ENCODE measurements at places on chromosomes 3 and 15.

- DNase-seq, result no peak
Measured at GRCh38 chr15:81033508-81033907, 32.8 kb downstream of the TLNRD1 start.

DNA sequence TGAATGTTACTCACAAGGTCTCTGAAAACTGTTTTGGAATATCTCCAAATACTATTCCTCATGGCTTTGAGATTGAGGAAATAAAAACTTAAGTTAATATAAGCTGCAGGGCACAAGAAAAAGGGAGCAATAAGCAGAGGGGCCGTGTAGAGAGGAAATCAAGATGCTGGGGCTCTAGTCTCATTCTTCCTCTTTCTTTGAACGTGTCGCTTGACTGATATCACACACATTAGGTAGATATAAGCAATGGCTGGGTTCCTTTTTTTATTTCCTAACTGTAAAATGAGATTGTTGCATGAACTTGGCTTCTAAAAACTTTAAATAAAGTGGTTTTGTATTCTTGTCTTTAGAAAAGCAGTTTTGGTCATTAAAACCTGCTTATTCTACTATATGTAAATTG is 326.7 kb upstream of the ROPN1 start:
- no peak for DNase-seq

GRCh38 chr15:64681424-64682024 is 93.9 kb downstream of the RBPMS2 start:
- no peak for DNase-seq

GRCh38 chr3:158160958-158161357 is 51.1 kb downstream of the RSRC1 start:
- DNase-seq, result no peak

DNA sequence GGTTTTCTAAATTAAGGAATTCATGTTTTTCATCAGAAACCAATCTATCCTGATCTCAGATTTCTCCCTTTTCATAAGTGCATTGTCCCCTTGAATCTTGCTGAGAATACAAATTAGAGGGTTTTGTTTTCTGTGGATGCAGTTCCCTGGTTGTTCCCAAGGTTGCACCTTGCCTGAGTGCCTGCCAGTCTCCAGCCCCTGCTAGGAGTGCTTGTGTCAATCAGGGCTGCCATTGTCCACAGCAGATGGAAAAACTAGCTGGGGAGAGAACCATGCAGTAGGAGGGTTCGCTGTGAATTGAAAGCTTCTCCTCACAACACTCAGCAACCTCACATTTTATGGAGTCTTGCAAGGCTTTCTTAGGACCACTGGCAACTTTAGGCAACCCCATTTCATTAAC is 210.8 kb upstream of the CTNNB1 start:
- no peak for DNase-seq

GRCh38 chr3:141812084-141812483 is 48.9 kb downstream of the GRK7 start:
- peak; percentile 32 for DNase-seq

- DNase-seq, result no peak
Measured at GRCh38 chr3:57557085-57557537, 1.0 kb downstream of the PDE12 start.

- DNase-seq, result no peak
Measured at GRCh38 chr15:41659855-41660234, 360 bp upstream of the MGA start.

GRCh38 chr3:142272200-142272891 is 47.0 kb upstream of the GK5 start:
- no peak for DNase-seq

- no peak for DNase-seq
Measured at GRCh38 chr3:47601281-47601680, 22.6 kb upstream of the CSPG5 start.

DNA sequence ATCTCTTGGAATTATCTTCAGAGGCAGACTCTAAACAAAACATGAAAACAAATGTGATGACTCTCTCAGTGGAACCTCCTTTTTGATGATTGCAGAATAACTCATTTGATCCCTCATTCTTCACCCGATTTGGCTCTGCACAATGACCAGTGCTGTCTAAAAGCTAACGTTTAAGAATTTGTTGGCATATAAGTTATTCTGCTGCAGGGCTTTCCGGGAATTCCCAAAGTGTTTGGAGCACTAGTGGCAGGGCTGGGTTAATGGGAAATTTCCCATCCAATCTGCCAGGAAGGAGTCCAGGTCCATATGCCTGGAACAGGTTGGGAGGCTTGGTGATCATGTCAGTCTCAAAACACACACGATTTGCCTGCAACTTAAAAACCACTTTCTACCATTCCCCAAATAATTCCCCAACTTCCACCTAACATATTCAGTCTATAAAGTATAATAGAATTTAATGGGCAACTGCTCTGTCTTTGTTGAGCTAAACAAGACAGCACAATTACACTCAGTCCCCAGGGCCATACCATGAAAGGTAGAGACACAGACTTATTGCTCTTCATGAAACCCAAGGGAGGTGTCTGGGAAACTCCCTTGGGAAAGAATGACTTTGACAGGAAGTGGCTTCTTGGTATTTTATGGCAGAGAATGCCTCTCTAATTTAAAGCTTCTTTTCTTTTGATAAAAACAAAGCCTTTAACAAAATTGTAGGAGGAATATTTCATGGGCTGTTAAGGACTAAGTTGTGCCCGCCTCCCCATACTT is 38.0 kb downstream of the ARRDC4 start:
- no peak for DNase-seq

Data from right hindlimb (tissue), 1 donor.